ENCODE measurements at places on chromosomes 4 and X.

DNA sequence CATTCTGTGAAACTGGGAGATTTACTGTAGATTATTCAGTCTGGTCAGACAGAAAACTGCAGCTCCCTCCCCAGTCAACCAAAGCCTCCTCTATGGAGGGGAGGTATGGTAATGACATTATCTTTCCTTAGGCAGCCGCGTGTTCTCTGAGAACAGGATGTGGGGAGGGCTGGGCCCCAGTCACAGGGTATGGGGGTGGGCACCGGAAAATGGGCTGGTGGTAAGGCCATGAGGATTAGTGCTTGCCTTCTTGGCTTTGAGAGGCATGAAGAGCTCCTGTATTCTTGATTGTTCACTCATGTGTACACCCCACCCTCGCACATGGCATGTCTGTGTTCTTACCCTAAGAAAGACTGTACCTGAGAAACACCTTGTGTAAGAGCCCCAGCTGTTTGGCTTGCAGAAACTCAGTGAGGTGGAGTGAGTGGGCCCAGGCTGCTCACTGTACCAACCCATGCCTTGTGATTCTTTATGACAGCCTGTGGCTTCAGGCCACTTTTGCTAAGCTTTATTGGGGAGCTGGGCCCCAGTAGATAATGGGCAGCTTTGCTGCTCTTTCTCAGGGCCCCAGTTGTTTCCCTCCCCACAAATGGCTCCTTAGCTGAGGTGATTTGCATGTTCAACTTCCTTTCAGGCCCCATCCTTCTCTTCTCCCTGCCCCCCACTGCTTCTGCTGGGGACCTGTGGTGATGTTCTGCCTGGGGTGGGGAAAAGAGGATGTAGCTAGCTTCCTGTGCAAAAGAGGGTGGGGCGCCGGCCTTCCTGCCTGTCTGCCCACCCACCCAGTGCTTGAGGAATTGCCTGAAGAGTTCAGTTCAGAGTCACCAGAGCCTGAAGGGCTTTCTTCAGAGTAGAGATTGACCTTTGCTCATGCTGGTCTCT, 30.7 kb downstream of the MSN start:
- DNase-seq, result peak; percentile 72

- DNase-seq, result no peak
These were observed 35.3 kb downstream of the KLHL5 start for GRCh38 chr4:39097290-39097689.

DNA sequence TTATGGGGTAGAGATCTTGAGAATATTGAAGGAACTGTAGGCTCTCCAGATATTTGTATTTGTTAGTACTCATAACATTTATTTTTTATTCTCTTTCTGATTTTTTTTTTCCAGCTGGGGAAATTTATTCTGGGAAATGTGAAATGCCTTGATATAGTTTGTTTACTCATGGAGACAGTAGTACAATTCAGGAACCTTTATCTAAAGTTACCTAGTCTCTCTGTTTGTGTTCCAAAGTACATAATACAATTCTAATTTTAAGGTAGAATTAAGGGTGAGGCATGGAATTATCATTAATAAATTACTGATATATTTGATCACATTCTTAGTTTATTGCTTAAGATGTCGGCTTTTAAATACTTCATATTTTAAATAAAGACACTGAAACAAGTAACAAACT, 114.0 kb downstream of the RS1 start:
- no peak for DNase-seq

- no peak for DNase-seq
These were observed 42.2 kb upstream of the CXCL8 start for GRCh38 chr4:73698217-73698616.

- DNase-seq, result no peak
These were observed 18.1 kb downstream of the USP38 start for GRCh38 chr4:143202824-143203223.

GRCh38 chr4:121690001-121690400, 6.8 kb downstream of the ANXA5 start:
- DNase-seq, result no peak

GRCh38 chr4:3707423-3708102, 58.6 kb upstream of the ADRA2C start:
- DNase-seq, result no peak

GRCh38 chr4:73621357-73621756, 1.1 kb upstream of the RASSF6 start:
- DNase-seq, result no peak

- DNase-seq, result peak; percentile 85
These were observed 115.0 kb downstream of the SMIM20 start for GRCh38 chr4:26028793-26029567.

- DNase-seq, result no peak
These were observed 182.8 kb upstream of the MAP3K15 start for GRCh38 chrX:19698122-19698521.

DNA sequence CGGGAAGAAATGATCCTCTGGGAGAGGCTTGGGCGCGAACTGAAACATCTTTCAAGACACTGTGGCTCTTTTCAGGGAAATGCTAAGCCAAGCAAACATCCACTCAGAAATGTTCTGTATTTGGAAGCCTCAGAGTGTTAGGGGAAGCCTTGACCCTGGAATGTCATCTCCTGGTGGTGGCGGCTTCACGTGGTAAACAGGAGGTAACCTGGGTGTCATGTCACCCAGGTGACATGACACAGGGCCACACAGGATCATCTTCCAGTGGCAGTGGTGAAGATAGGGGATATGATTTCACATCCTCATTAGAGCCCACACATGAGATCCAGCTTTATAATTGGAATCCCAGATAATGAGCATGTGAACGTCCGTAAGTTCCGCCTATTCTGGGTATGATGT, 140.0 kb downstream of the TBL1X start:
- DNase-seq, result no peak

- no peak for DNase-seq
These were observed 115.6 kb upstream of the SPIN4 start for GRCh38 chrX:63466690-63467089.

GRCh38 chrX:65878456-65878855, 161.4 kb downstream of the VSIG4 start:
- no peak for DNase-seq

DNA sequence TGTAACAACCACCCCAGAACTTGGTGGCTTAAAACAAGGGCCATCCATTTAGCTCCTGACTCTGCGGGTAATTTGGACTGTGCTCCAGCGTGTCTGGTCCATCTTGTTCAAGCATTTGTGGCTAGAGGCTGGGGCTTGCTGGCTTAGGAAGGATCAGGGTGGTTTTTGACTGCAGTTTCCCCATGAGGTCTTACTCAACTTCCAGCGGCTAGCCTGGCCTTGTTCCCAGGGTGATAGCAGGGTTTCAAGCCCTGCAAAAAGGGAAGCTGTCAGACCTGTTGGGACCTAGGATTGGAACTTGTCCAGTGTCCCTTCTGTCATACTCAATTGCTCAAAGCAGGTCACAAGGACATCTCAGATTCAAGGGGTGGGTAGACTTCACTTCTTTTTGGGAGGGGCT, 205.9 kb downstream of the STIM2 start:
- no peak for DNase-seq

DNA sequence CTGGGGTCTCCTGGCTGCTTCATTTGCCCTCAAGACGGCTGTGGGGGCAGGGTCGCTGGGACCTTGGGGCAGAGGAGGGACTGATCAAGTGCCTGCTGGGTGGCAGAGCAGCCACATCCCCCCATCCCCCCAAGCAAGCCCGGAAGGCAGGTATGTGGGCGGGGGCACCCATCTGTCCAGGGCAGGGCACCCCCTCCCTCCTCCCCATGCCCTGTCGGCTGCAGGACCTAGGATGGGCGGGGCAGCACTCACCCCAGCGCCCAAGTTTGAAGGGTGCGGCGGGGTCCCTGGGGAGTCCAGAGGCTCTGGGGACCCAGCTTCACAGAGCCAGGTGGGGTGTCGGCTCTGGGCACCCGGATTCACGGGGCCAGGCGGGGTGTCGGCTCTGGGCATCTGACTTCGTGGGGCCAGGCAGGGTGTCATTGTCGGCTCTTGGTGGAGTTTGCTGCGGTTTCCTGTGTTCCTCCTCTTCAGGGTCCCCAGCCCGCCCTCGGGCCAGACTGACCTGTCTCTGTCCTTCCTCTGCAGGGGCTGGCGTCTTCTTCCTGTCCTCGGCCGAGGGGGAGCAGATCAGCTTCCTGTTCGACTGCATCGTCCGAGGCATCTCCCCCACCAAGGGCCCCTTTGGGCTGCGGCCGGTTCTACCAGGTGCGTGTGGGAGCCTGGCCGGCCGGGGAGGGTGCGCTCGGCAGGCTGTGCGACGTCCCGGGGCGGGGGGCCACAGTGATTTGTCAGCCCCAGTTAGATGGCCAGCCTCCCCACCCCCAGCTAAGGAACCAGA, 22.1 kb downstream of the DOK7 start:
- DNase-seq, result no peak

DNA sequence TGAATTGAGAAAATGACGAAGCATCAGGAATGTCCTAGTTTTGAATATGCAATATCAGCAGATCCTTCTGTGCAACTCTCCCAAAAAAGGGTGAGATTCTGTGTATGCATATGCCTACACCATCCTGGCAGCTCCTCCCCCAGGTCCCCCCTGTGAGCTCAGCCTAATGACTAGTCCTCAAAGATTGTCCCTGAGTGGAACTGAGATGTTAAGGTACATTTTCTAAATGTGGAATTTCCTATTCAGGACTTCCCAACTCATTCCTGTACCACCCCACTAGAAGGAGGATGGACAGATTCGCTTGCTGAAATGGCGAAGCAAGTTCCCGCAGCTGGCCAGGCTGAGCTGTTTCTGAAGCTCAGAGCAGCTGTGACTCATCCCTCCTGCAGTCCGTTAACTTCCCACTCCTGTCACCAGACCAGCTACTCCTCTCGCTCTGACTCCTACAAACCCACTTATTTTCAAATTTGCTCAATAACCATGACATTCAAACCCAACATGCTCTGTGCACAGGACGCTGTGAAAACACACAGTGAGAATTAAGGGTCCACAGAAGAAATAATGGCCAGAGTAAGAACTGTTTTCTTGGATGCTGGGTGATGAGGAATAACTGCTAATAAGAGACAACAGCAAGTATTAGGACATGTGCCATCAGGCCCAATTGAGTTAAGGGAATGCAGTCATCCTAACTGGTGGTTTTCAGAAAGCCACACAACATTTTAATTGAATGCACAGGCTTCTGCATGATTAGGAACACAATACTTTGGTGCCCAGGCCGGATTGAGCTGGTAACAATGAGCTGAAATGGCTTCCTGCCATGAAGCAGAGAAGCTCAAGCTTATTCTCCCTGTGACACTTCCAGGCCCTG, 40.0 kb upstream of the IRF2 start:
- peak; percentile 76 for DNase-seq
